Vagina (tissue), 2 donors: ENCODE measurements at places on chromosomes 5 and 9. TPM values are rescaled to one million over a fixed set of nuclear protein-coding genes. Genes with fewer than 3 reads are reported as not detected.

DNA sequence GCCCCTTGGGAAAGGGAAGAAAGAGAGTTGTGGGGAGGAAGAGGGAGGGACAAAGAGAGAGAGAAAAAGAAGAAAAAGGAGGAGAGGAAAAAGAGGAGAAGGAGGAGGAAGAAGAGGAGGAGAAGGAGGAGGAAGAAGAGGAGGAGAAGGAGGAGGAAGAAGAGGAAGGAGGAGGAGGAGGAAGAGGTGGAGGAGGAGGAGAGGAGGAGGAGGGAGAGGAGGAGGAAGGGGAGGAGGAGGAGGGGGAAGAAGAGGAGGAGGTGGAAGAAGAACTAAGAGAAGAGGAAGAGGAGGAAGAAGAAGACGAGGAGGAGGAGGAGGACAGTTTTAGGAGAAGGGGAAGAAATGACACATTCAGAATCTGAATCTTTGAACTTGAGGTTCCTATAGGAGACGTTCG, 7.4 kb downstream of the SLC36A2 start:
- DNase-seq, result no peak

GRCh38 chr9:104993291-104993963, 65.5 kb upstream of the ABCA1 start:
- no peak for DNase-seq

The PAPPA gene
- total RNA-seq, result 4.4 TPM

DNA sequence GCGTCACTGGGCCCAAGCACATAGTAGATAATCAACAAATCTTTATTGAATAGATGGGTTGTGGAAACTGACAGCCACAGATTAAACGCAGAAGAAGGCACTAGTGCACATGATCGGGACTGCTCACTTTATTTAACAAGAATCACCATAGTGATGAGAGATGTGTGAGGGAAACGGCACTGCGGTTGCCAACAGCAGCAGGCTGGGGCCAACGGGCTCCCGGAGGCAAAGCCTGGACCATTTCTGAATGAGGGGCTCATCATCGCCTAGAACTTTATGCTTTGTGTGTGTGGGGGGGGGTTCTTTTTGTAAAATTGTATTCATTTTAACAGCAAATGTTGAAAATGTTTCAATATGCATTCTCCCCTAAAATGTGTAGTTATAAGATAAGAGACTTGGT, 61.9 kb upstream of the RUFY1 start:
- DNase-seq, result no peak

GRCh38 chr9:116218399-116218798, 64.8 kb downstream of the PAPPA start:
- DNase-seq, result no peak

DNA sequence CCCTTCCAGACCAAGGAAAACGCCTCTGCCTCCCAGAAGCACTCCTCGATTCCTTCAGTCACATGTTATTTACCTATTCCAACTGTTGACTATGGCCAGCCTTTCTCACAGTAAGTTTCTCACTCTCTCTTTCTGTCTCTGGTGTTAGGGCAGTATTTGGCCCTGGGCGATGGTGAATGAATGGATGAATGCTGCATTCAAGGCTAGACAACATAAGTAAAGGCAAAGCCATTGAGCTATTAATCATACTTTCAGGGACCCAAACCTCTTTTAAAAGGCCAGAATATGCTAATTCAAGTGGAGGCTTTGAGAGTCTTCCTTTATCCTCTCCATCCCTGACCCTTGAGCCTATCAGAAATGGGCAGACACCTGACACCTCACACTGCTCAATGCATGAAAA, 78.5 kb downstream of the SEC61B start:
- no peak for DNase-seq

- DNase-seq, result no peak
Measured at GRCh38 chr5:168472329-168472728, 13.9 kb upstream of the RARS1 start.

The F2RL2 gene
- total RNA-seq, result not detected

The DOCK2 gene
- total RNA-seq, result 18.2 TPM

The GRM6 gene
- not detected for total RNA-seq

DNA sequence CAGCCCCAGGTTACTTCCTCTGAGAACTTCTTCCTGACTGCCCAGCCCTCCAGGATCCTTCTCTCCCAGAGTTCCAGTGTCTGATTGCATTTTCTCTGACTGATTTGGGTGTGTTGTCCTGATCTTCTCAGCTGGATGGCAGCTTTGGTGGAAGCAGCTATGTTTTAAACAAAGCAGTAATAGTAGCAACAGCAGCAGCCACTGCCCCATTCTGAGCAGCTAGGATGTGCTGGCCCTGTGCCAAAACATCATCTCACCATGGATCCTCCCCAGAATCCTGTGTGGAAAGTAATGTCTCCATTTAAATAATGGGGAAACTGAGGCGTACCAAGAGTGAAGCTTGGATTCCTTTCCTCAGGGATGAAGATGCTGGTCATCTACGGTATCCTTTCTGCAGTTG, 46.4 kb upstream of the PSD2 start:
- no peak for DNase-seq

DNA sequence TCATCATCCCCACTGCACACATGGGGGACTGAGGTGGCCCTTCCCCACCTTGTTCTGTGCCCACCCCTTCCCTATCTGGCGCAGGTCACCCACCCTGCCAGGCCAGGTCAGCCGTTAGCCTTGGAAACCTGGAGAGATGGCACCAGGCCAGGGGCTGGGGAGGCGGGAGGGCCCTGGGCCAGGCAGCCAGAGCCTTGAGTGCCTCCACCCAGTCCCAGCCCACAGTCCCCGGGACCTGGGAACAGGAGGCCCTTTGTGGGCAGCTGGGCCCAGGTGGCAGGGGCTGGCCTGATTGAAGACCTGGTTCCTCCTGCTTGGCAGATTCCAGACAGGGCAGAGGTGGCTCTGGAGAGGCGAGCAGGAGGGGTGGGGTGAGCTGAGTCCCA, 70.6 kb downstream of the LRSAM1 start:
- no peak for DNase-seq

GRCh38 chr9:68869022-68869421, 144.9 kb downstream of the PRKACG start:
- no peak for DNase-seq

The PLK2 gene
- 169 TPM for total RNA-seq

The BICD2 gene
- total RNA-seq, result 82.7 TPM

DNA sequence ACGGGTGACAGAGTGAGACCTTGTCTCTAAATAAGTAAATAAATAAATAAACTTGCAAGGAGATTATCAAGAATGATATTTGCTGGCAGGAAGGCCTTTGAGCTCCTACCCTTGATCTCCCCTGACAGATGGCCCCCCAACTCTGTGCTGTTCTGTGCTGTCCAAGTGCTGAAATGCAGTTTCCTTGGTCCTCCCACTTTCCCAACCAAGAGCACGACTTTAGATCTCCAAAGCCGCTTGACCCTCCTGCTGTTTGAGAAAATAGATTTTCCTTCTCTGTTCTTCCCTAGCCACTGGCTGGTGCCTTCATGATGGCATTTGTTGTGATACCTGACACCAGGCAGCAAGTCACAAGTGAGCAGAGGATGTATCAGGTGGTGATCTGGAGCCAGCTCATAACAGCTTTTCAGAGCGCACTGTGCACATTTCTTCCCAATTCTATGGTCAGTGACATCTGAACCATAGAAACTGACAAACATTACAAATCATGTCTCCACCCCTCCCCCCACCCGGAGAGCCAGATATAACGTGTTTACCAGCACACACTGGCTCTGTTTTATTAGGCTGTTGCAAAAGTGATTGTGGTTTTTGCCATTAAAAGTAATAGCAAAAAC, 80.0 kb upstream of the PUM3 start:
- no peak for DNase-seq

DNA sequence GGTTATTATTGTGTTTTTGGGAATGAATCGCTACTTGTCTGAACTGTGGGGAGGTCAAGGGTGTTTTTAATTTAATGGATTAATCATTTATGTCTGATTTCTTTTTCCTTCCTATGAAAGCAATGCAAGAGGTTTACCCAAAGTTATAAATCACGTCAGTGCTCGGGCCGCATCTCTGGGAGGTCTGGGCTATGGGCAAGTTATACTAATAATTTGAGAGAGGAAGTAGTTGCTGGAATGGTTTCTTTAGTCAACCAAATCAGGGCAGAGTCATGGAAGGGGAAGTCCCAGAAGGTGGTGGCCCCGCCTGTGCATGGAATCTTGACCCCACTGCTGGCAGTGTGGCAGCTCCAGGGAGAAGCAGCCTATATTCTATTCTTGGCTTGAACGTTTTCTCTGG, 180.2 kb downstream of the HSPA4 start:
- DNase-seq, result no peak

GRCh38 chr5:132426525-132427138, 57.1 kb downstream of the SLC22A5 start:
- peak; percentile 91 for DNase-seq

- no peak for DNase-seq
Measured at GRCh38 chr5:32851559-32852173, 140.5 kb downstream of the NPR3 start.

GRCh38 chr9:80013891-80014290, 442.1 kb downstream of the TLE4 start:
- DNase-seq, result no peak

GRCh38 chr9:96383165-96383942, at the start of gene SLC35D2:
TSS of gene SLC35D2 (minus strand) at chr9:96383711. CDS start at chr9:96383634, 77 bp downstream.
- no peak for DNase-seq

The PCDHGA10 gene
- 10.6 TPM for total RNA-seq

The DNAH5 gene
- 0.49 TPM for total RNA-seq

- no peak for DNase-seq
Measured at GRCh38 chr9:100052375-100052774, 46.4 kb downstream of the ERP44 start.

The ELOVL7 gene
- 3.9 TPM for total RNA-seq

- no peak for DNase-seq
Measured at GRCh38 chr9:74500584-74500924, 3.4 kb downstream of the RORB start.

The SPATA31A3 gene
- not detected for total RNA-seq

DNA sequence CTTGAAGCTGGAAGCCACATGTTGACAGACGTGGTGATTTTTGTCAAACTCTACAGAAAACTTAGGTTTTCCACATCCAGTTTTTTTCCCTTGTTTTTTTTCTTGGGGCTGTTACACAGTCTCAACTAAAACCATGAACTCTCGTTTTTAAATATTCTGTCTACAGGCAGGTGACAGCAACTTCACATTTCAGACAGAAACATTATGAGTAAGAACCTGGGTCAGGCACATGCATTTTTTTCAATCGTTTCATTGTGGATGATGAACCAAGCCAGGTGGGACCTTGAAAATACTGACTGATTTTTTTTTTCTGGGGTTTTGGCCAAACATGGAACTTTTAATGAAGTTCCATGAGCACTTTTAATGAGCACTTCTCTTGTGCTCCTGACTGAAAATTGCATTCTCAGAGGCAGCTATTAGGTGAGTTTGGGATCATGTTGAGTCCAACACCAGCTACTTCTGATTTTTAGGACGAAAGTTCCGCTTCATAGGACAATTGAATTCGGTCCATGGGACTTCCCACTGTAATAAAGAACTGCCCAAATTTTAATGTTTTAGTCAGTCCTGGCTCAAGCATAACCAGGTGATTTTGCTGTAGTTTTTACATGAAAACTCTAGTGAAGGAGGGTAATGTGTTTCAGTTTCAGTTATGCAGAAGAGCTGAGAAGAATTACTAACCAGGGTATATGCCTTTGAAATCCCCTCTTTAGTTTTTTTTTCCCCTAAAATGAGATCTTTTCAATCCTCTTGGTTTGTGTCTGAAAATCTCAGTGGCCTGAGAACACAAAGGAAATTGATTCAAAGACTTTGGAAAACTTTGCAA, 93.2 kb upstream of the ADAMTS16 start:
- DNase-seq, result no peak

DNA sequence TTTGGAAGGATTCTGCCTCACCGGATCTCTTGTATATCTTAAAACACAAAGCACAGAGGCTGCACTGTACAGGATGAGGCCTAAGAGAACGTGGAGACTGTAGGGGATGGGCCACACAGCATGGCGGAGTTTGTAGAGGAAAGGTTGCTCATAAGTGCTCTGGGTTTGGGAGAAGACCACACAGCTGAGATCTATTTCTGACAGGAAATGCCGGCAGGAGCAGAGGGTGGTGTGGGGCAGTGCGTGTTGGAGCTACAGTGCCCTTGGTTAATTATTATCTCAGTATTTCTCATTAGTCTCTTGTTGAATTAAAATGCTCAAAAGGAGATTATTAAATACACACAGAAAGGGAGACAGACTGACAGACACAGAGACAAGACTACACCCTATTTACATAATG, 9.6 kb downstream of the PALM2AKAP2 start:
- no peak for DNase-seq

DNA sequence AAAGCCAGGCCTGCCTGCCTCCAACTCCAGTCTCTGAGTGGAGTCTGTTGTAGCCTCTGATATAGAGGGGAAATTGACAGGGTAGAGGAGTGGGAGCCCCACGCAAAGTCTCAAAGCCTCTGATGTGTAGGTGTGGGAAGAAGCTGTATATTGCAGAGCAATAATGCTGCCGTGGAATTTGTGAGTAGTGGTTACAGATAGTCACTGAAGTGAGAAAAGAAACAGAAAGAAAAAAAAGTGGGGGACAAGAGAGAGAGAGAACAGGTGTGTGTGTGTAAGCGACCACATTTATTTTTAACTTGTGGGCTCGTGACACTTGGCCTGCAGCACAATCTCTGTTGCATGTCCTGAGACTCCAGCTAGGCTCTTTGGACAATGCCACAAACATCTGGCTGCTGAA, 227.8 kb downstream of the NSG2 start:
- no peak for DNase-seq

The ARHGEF39 gene
- 1.2 TPM for total RNA-seq

DNA sequence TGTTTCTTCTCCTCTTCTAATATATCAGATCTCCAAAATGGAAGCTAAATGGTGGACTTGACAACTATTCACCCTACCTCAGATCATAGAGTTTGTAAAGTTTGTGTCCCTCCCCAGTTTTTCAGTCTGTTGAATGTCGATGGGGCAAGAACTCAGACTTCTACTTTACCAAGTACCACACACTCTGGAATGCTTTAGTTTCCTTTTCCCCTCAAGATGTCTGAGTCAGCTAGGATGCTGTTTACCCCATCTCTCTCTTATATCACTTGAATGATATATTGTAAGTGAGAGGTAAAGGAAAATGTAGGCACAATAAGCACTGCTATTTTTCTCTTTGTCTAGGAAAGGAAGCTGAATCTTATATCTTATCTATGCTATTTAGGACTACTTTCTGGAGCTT, 25.9 kb upstream of the TAL2 start:
- DNase-seq, result no peak

DNA sequence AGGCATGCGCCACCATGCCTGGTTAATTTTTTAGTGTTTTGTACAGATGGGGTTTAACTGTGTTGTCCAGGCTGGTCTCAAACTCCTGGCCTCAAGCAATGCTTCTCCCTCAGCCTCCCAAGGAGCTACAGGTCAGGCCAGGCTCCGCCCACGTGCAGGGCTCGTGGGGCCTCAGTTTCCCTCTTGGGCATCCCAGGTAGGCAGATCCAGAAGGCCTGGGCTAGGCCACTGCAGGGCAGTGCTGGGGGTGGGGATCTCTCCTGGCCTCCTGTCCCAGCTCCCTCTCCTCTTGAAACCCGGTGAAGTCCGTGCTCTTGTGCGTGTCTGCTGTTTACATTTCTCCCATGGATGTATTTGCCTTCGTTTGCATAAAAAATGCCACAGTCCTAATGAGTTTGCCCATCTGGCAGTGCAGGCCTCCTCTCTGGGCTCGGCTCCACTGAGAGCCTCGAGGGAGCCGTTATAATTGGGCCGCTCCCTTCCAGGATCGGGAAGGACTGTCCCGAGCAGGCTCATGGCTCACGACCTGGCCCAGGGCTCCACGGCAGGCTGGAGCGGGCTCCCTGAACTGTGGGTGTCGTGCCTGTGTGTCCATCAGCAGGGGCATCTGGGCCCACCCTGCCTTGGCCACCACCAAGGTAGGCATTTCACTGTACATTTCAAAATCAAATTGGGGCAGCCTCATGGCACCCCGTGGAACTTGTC, 52.6 kb upstream of the RUFY1 start:
- DNase-seq, result no peak

- DNase-seq, result no peak
Measured at GRCh38 chr9:133184971-133185370, 21.3 kb upstream of the GBGT1 start.
